Suprapubic skin (tissue), 4 donors: ENCODE measurements at places on chromosomes 1 and 21. TPM values are rescaled to one million over a fixed set of nuclear protein-coding genes. Genes with fewer than 3 reads are reported as not detected.

GRCh38 chr21:33196941-33197374 is 32.8 kb upstream of the IFNAR2 start:
- no peak overlapping the region for H3K4me3 ChIP-seq
- peak; percentile 72 for DNase-seq
- H3K4me1 ChIP-seq = peaks cover 33% of the 10 kb centered on the region

DNA sequence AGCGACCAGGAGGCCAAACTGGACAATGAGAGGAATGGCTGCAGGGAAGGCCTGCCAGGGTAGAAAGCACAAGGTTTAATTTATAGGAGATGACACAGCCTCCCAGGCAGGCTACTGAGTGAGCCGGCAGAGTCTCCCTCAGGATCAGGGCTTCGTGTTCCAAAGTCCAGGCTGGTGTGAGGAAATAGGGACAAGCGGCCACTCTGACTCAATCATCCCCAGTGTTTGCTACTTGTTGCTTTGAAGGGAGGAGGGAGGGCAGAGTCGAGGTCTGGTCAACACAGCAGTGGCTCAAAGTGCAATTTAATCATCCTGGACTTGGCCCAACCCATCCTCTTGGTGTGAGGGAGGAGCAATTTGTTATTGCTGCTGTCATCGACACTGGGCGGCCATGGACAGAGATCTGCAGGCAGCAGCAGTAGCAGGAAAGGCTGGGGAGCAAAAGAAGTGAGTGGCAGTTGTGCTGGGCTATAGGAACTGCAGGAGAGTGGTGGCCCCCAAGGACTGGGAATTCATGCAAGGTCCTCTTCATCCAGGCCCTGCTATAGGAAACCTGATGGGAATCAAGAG is 27.5 kb downstream of the TBX15 start:
- H3K36me3 ChIP-seq = no peaks in the 10 kb centered on the region
- peak overlapping the region; percentile 26 for H3K27ac ChIP-seq
- DNase-seq = peak; percentile 81
- no peak overlapping the region for H3K4me3 ChIP-seq
- H3K4me1 ChIP-seq = peaks cover 6% of the 10 kb centered on the region
- H3K27me3 ChIP-seq = no peaks in the 10 kb centered on the region

DNA sequence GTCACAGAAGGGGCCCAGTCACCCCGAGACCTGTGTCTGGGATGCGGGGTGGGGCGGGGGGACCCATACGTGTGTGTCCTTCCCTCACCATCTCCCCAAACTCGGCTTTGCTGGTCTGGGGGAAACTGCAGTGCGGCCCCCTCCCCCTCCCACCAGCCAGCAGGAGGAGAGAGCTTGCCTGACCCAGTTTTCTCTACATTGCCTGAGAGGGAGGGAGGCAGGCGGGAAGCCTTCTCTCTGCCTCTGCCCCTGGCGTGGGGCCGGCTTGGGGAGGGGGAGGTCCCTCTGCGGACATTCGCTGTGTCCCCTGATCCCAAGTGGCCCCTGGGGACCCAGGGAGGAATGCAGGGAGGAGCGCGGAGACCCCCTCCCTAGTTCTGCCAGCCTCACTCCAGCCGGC is 3.9 kb downstream of the EPHA8 start:
- DNase-seq = no peak
- H3K27me3 ChIP-seq = peaks cover 87% of the 10 kb centered on the region
- H3K27ac ChIP-seq = no peak overlapping the region
- peaks cover 5% of the 10 kb centered on the region for H3K4me1 ChIP-seq

DNA sequence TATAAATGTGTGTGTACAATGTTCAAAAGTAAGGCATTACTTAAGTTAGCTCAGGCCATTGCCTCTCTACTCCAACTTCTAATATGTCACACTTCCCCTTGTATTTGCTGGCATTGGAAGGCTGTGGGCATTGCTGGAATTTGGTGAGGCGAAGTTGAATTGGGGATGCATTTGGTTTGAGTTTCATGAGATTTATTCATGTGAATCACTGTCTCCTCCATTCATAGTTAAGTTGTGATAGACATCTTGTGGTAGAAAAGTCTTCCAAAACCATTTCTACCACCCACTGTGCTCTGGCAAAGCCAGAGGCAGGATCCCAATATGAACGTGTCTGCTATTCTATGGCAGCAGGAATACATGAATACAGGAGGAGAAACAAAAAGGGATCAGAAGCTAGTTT is 397.8 kb upstream of the USP24 start:
- H3K4me1 ChIP-seq = peaks cover 6% of the 10 kb centered on the region
- DNase-seq = no peak
- H3K36me3 ChIP-seq = no peaks in the 10 kb centered on the region
- no peak overlapping the region for H3K27ac ChIP-seq
- no peak overlapping the region for H3K4me3 ChIP-seq
- H3K27me3 ChIP-seq = no peaks in the 10 kb centered on the region

DNA sequence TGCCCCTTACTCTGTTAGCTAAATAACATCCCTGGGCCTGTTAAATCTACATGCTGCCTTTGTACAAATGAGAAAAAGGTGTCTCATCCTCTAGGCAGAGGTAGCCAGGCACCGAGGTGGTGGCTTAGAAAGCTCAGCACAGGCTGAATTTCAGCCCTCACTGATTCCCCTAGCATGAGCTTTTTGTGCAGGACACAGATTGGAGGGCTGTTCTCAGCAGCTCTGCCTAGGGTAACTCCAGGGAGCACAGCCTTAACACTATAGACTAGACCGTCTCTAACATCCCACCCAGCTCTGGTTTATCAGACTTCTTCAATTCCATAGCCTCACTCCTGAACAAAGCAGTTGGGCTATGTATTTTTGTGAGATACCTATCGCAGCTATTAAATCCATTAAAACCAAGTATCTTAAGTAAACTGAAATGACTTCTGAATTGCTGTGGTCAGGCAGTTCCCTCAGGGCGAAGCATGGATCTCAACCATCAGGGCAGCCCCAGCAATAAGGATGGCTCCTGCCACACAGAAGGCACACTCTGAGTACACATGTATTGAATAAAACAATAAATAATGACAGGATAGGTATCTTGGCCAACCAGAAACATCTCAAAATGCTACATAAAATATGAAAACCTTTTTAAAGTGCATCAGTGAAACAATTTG is 14.8 kb downstream of the S100A6 start:
- H3K4me1 ChIP-seq = peaks cover 18% of the 10 kb centered on the region
- DNase-seq = no peak
- H3K27me3 ChIP-seq = no peaks in the 10 kb centered on the region
- H3K4me3 ChIP-seq = no peak overlapping the region
- H3K36me3 ChIP-seq = no peaks in the 10 kb centered on the region
- no peak overlapping the region for H3K27ac ChIP-seq

DNA sequence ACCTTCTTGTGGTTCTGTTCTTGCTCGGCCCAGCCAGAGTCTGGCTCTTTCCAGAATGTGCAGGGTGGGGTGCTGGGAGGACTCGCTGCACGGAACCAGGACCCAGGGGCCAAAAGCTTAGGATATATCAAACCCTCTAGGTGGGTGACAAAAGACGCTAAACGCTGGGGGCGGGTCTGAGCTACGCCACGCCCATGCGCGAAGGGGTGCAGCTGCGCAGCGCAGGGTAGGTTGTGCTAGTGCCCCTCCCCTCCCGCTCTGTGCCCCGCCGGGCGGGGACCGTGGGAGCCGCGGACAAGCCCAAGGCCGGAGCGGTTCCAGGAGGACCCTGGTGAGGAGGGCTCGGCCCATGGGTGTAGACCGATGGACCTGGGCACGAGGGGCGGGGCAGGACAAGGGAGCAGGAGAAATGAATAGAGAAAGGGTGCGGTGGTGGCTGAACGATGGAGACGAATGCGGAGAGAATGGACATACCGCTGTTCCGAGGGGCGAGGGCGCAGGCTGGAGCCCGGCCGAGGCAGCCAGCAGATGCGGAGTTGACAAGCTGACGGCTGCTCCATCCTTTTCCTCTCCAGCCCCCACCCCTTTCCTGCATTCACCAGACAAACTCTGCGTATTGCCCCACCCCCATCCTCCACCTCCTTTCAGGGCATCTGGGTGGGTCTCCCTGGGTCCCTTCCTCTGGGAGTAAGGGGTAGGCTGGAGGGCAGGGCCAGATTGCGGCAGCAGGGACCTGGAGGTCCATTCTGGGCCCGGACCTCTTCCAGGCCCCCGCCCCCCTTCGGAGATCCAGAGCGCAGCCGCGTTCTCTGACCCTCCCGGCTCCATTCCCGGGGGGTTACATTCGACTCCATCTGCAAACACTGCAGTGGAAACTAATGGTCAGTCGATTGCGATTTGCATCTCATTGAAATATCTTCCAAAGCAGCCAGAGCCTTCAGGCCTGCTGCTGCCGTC is at the start of gene RUSC1:
RUSC1 (plus strand) TSS at position 234 of the 957 bp plus-strand sequence. CDS start 880 bp downstream, outside the sequence.
- H3K4me1 ChIP-seq = peaks cover 47% of the 10 kb centered on the region
- peaks cover 10% of the 10 kb centered on the region for H3K36me3 ChIP-seq
- no peaks in the 10 kb centered on the region for H3K27me3 ChIP-seq
- peak; percentile 90 for DNase-seq
- peak within 1 kb of the TSS; percentile 88 for H3K27ac ChIP-seq

GRCh38 chr1:180521474-180522212 is 19.3 kb upstream of the ACBD6 start:
- H3K4me1 ChIP-seq = peaks cover 9% of the 10 kb centered on the region
- DNase-seq = no peak
- no peaks in the 10 kb centered on the region for H3K27me3 ChIP-seq
- no peaks in the 10 kb centered on the region for H3K36me3 ChIP-seq
- H3K27ac ChIP-seq = no peak overlapping the region

- H3K27me3 ChIP-seq = peaks cover 15% of the 10 kb centered on the region
- H3K36me3 ChIP-seq = peaks cover 45% of the 10 kb centered on the region
- DNase-seq = no peak
- no peak overlapping the region for H3K4me3 ChIP-seq
- H3K27ac ChIP-seq = no peak overlapping the region
Measured at GRCh38 chr1:1042835-1043234, 22.9 kb downstream of the AGRN start.

GRCh38 chr1:67118191-67118590 is 16.6 kb downstream of the C1orf141 start:
- H3K4me3 ChIP-seq = no peak overlapping the region
- H3K36me3 ChIP-seq = no peaks in the 10 kb centered on the region
- H3K27ac ChIP-seq = no peak overlapping the region
- DNase-seq = no peak
- no peaks in the 10 kb centered on the region for H3K4me1 ChIP-seq
- no peaks in the 10 kb centered on the region for H3K27me3 ChIP-seq

- no peaks in the 10 kb centered on the region for H3K4me1 ChIP-seq
- H3K27me3 ChIP-seq = peaks cover 18% of the 10 kb centered on the region
- DNase-seq = no peak
- H3K27ac ChIP-seq = no peak overlapping the region
- H3K4me3 ChIP-seq = no peak overlapping the region
Measured at GRCh38 chr1:56754708-56755479, 64.3 kb downstream of the FYB2 start.

- H3K27ac ChIP-seq = no peak overlapping the region
- no peak for DNase-seq
Measured at GRCh38 chr1:214514032-214514818, 37.2 kb downstream of the PTPN14 start.

DNA sequence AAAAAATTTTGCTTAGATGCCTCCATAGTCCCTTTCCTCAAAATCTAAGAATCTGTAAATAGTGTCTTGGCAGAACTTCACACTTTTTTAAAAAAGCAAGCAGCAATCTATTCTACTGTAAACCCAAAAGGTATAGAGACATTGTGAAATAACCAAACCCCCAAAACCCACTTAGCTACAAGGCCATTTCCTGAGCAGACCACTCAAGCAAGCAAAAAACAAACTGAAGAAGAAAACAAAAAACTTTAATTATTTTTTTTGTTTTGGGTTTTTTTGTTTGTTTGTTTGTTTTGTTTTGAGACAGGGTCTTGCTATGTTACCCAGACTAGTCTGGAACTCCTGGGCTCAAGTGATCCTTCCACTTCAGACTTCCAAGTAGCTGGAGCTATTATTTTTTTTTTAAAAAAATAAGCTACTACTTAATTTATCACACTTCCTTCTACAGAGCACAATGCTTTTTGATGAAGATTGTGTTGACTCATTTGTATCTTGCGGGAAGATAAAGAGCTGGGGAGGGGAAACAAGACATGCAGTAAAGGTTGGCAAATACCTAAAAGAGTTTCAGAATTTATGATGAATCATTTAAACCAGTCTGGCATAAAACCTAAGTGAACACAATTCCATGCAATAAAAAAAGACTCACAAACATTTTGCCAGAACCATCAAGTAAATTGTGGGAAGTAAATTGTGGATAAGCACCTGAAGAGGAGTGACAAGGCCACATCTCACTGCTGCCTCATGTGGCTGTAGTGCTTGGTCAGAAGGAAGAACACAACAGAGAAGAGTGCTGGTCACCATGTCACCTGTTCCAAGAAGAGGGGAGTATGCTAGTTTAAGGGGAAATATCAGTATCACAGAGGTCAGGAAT is 2.7 kb upstream of the PTPN22 start:
- no peak overlapping the region for H3K27ac ChIP-seq
- no peaks in the 10 kb centered on the region for H3K36me3 ChIP-seq
- H3K27me3 ChIP-seq = no peaks in the 10 kb centered on the region

Gene SPAG17
- total RNA-seq = 0.13 TPM

Gene FABP3
- total RNA-seq = 1.5 TPM

Gene PRDM16
- total RNA-seq = 0.47 TPM
